ENCODE measurements at places on chromosomes 7 and 10. TPM values are rescaled to one million over a fixed set of nuclear protein-coding genes. Genes with fewer than 3 reads are reported as not detected.

- no peak for DNase-seq
Measured at GRCh38 chr7:82926477-82926876, 236.2 kb downstream of the PCLO start.

- peak; percentile 56 for DNase-seq
Measured at GRCh38 chr7:142581341-142581740, 167.9 kb upstream of the PRSS1 start.

DNA sequence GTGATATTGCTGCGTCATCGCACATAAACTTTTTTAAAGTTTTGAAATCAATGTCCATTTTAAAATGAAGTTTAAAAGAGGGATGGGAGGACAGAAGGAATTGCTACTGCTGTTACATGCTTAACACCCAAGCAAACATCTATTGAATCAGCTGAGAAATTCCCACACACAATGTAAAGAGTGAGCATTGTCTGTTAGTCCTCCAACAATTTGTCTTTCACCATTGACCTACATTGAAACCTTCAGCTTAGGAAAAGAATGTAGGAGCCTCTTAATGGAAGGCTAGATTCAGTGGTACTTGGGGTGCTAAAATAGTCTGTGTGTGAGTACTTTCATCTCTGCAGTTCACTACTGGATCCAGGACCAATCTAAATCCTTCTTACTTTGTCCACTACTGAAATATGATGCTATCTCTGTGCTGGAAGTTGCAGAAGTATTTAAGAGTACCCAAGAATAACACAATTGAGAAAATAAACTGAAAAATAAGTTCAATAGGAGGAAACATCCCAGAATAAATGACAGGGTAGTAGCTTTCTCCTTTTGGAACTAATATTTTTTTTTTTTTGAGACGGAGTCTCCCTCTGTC, 23.8 kb upstream of the FBXW4 start:
- DNase-seq, result no peak

GRCh38 chr7:112855227-112855626, 65.0 kb upstream of the TMEM168 start:
- no peak for DNase-seq

DNA sequence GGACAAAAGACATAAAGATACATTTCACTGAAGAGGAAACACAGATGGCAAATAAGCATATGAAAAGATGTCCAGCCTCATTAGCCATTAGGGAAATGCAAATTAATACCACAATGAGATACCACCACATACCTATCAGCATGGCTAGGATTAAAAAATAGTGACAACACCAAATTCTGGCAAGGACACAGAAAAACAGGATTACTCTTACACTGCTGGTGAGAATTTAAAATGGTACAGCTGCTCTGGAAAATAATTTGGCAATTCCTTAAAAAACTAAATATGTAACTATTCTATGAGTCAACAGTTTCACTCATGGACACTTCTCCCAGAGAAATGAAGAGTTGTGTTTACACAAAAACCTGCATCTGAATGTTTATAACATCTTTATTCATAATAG, 121.1 kb downstream of the C10orf90 start:
- DNase-seq, result no peak

DNA sequence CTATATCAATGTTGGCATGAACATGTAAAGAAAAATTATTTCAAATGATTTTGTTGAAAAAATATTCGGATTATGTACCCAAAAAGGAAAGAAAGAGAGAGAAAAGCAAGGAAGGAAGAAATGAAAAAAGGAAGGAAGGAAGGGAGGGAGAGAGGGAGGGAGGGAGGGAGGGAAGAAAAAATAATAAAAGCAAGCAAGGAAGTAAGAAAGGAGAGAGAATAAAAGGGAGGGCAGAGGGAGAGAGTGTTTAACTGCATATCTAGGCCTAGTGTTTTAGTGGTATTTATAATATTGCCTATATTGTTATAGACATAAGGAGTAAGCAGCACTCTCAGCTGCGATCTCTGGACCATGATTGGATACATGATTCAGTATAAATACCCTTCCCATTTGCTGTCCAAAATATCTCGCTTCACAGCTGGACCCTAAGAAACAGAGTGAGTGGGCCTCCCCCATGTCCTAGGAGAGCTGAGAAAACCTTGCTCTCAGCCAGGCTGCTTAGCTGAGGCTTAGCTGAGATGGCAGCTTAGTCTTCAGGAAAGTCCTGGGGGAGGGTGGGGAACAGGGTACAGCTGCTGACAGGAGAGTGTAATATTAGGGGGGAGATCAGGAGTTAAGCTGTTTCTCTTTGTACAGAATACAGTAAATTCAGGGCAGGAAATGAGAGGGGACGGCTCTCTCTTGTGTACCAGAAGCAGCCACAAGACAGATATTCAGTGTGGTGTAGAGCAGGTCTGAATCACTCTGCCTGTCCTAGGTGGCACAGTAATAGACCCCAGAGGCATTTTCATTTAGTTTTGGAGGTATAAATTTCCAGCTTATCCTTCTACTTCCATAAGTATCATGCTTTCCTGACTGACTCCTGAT, 66.8 kb upstream of the TARP start:
- no peak for DNase-seq

DNA sequence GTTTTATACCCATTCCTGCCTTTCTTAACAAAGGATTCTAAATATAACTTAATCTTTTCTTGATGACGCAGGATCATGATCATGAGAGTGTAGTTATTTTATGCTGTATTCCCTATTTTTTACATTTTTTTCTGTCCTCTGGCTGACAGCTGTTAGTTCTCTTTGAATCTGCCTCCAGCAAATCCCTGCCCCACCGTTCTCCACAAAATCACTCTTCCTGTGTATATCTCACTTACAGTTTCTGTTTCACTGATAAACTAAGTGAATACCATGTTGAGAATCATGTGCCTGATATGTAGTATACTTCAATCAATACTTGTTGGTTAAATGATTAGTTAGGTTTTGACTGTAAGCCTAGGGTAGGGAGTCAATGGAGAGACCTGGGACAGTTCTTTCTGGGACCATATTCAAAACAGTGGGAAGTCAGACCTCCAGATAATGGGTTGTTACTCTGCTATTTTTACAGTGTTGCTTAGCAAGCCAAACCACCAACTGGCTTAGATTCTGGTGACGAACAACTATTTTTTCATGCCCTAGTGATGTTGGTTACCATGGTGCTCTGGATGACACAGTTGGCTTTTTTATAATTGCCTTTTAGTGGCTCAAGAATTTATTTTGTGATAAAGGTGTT, 12.8 kb downstream of the CNNM1 start:
- DNase-seq, result no peak

DNA sequence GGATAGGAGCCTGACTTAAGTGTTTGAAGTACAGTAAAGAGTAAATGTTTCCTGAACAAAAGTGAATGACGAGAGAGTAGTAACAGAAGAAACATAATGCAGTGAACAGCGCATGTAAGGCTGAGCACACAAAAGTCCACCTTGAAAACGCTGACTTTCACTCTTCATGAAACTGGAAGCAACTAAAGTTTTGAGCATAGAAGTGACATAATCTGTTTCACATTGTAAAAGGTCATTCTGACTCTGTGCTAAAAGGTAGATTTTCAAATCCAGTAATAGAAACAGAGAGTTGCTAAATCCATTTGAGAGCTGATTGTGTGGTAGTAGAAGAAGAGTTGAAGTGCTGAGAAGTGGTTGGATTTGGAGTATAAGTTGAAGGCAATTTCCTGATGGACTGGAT, 1037.0 kb downstream of the CNTNAP2 start:
- DNase-seq, result no peak

- DNase-seq, result no peak
Measured at GRCh38 chr10:123153486-123154091, 613 bp upstream of the BUB3 start.

DNA sequence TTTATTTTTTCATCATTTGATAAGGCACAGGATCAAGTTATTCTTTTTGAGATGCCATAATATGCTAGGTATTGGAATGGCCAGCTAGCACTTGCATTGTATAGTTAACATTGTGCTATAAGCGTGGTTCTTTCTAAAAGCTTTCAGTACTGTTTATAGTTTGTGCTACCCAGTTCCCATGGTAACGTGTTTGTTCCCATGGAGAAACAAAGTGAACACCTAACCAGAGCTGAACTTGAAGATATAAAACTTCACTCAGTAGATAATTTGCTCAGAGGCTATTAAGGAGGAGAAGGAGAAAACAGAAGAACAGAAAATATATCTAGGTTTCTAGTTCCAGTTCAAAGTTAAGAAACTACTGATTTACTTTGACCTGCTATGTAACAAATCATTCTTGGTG, 23.6 kb upstream of the ITGB8 start:
- DNase-seq, result no peak

DNA sequence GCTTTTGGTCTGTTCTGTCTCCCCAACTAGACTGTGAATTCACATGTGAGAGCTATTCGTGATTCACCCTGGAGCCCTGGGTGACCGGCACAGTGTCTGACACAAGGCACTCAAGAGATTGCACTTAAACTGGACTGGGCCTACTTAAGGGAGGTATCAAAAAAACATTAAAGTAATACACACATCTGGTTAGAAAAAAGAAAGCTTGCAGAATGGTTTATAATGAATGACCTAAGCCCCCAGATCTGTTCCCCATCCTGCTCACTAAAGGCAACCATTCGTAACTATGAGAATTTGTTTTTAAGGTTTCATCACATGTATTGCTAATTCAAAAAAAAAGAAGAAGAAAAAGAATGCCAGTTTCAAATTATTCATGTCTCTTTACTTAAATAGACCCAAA, 74.5 kb downstream of the DGKI start:
- no peak for DNase-seq

DNA sequence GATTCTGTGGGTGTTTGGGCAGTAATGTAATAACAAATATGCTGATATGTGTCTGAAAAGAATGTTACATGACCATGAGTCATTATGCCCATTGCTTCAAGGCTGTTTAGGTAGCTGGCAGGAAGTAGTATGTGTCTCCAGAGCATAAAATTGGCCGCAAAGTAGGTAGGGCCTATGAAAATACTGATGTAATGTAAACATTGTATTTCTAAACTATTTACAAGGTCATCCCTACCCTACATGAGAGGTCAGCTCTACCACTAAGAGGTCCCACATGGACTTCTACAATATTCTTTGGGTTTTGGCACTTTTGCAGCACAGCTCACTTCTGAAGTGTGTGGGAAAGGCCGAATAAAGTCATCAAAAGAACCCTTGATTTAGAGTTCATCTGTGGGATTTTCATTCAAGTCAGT, 301.9 kb downstream of the AHR start:
- no peak for DNase-seq

- DNase-seq, result no peak
Measured at GRCh38 chr7:33562996-33563395, 342.3 kb upstream of the BMPER start.

DNA sequence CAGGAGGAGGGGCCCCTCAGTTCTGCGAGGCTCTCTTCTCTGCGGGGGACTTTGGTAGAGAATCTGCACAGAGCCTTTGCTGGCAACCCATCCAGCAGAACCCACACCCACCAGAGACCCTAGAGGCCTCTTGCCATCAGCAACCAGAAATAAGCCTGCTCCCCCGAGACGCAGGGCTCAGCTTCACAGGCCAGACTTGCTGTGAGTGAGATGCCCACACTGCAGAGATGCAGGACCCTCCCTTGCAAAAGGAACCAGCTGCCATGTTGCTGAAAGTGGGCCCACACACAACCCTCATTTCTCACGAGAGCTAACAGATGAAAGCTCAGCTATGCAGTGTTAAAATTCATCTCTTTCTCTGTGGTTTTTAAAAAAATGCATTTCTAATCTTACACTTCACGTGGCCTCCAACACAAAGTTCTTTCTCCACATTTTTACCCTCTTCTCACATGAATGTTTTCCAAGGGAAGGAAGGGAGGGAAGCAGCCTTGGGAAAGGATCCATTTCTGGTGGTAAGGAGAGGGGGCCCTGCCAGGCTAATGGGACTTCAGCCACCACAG, 171.6 kb downstream of the CCDC3 start:
- DNase-seq, result no peak

GRCh38 chr10:129448539-129448938, 18.5 kb upstream of the MGMT start:
- no peak for DNase-seq

DNA sequence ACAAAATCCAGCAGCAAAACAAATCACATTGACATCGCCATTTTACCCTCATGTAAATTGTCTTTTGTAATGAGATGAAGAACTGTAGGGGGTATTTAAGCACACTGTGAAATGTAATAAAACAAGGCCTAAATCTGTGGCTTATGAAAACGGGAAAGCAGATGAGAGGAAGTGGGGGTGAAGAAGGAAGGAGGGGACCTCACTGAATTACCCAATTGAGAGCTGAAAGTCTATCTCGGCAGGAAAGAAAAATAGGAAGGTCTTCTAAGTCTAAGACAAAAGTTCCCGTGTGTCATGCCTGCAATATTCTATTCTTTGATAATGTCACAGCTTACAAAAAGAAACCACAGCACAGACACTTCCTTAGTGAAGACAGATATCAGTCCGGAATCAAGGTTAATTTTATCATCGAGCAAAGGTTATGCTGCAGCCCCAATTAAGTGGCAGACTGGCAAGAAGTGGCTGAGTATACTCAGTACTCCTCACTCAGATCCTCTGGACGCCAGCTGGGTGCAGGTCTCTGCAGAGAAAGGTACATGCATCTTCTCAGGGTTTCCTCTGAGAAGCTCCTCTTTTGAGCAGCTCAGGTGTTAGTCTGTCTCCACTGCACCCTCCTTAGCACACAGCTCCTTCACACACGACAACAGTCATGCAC, 239.7 kb downstream of the FANK1 start:
- DNase-seq, result no peak

DNA sequence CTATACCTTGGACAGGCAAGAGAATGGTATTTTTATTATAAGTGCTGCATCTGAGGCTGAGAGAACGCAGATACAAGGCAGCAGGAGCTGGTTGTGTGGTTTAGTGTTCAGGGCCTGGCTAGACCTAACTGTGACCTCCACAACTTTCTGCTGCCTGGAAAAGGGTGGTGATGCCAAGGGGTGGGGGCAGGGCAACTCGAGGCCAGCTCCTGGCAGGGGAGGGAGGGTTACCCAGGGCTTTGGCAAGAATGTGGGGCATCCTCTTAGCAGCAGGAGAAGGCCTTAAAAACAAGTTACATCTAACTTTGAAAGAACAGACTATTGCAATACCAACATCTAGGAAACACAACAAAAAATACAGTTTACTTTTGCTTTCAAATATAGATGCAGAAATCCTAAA, 13.0 kb downstream of the MXI1 start:
- no peak for DNase-seq

GRCh38 chr10:19917751-19918478, 101.7 kb downstream of the PLXDC2 start:
- no peak for DNase-seq

GRCh38 chr10:45064998-45065397, 64.3 kb downstream of the ZNF22 start:
- no peak for DNase-seq

The INSIG1 gene
- total RNA-seq, result 70.9 TPM

The PDK4 gene
- 243 TPM for total RNA-seq

The SEPTIN14 gene
- not detected for total RNA-seq

The TACR2 gene
- 1.2 TPM for total RNA-seq

The LAMB4 gene
- total RNA-seq, result not detected

The TEX36 gene
- not detected for total RNA-seq

The VSTM4 gene
- total RNA-seq, result 18.7 TPM

The NCF1 gene
- total RNA-seq, result 50.8 TPM
